ENCODE measurements at places on chromosomes 12 and 14. TPM values are rescaled to one million over a fixed set of nuclear protein-coding genes. Genes with fewer than 3 reads are reported as not detected.

Gene GPR137C
- 0.17 TPM for total RNA-seq

Gene ZDHHC22
- not detected for total RNA-seq

Gene TAS2R42
- not detected for total RNA-seq

- DNase-seq = no peak
These were observed 69.1 kb downstream of the C14orf132 start for GRCh38 chr14:96108061-96108795.

DNA sequence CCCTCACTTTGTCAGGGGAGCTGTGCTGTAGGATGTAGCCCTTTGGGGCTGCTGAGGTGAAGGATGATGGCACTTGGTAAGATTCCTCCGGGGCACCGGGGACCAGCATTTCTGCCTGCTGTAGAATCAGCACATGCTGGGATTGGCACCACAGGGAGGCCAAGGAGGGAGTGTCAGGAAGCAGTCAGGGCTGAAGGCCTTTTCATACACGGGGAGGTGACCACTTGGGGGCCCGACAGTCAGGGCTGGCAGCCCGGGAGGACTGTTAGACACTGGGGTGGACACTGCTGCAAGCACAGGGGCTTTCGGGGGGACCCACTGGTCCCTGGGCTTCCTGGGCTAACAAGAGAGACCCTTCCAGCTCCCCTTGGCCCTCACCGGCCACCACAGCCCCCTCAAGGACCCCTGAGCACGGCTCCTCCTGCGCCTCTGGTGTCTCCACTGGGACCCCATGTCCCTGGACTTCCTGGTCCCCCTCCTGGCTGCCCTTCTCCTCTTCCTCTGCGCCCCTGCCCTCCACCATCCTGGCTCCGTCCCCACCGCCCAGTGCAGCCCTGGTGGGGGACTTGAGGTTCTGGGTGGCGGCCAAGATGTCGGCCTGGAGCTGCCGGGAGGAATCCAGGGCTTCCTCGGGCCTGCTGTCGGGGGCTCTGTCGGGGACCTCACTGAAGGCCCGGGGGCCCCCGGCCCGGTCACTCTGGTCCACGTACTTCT lies 6.5 kb downstream of the TMEM119 start:
- no peak for DNase-seq

GRCh38 chr14:99067141-99067920 lies 204.7 kb downstream of the BCL11B start:
- no peak for DNase-seq

DNA sequence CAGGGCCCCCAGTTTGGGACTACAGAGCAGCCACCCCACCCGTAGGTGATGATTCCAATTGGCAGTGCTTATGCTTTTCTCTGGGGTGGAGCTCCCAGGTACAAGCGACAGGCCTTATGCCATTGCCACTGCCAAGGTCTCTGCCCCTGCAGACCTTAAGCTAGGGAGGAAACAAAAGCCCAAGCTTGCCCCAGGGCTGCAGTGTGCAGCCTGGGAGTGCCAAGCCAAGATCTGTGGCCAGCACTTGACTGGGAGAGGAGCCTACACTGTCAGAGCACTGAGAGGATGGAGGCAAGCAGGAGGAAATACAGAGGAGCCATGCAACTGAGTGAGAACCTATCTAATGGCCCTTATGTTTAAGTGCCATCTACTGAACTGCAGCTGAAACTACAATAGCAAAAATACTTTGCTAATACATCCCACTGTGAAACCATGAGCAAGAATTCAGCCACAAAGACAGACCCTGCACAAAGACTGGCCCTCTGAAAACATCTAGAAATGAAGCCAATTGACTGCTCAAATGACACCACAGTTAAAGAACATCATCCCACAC lies 17.7 kb upstream of the ASCL1 start:
- no peak for DNase-seq

DNA sequence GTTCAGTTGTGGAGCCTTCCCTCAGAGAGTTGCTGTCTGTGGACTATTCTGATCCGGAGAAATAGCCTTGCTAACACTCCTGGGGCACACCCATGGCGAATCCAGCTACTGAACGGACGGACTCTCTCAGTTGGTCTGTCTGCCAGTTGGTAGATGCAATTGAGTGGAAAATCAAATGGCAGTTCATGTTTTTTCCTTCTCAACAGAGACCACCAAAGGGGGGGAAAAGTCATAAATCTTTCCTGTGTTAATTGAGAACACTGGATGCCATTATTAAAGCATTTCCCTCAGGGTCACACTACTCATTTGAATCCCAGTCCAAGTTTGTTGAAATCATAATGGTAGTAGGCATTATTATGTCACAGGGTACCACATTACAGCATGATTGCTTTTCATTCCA lies 354.3 kb upstream of the FAR2 start:
- DNase-seq = no peak

All from mammary epithelial cell (primary cell).